ENCODE measurements at places on chromosomes 16 and 17.

GRCh38 chr17:8162997-8163977, 539 bp upstream of the VAMP2 start:
- no peak for DNase-seq

DNA sequence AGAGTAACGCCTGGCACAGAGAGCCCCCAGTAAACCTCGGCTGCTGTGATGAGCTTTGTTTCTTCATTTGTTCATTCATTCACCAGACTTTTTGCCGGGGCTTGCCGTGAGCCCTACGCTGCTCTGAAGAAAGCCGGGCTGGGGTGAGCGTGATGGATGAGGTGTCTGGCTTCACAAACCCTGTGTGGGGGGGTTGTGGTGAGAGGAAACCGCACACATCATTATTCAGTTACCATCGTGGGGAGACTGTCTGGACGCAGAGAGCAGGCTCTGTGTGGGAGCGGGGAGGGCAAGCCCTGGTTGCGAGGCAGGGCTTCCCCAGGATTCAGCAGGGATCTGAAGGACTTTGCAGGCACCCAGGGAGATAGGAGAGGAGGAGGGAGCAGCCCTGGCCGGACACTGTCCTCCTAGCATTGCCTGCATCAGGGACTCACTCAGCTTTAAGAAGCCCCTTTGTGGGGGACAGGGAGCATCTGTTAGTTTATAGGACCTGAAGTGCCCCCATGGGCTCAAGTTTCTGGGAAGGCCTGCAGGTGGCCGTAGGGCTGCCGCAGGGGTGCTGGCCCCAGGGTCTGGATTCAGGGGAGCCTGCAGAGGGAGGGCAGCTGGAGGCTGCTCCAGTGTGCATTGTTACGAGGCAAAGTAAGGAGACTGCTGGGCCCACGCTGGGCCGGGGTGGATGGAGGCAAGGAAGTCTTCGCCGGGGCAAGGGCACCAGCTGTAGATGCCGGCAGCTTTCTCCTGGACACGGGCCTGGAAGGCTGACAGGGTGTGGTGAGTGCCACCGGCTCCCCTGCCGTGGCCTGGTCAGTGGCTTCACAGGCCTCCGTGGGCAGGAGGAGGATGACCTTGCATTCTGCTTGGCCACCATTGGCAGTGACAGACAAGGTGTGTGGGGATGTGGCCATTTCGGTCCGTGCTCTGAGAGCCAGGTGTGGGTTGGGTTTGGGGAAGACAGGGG, 334.5 kb downstream of the SEC14L1 start:
- DNase-seq: peak; percentile 64

GRCh38 chr17:81734405-81735263, 22.6 kb downstream of the SLC25A10 start:
- DNase-seq: no peak

GRCh38 chr17:75289832-75290337, 652 bp upstream of the SLC25A19 start:
- no peak for DNase-seq

DNA sequence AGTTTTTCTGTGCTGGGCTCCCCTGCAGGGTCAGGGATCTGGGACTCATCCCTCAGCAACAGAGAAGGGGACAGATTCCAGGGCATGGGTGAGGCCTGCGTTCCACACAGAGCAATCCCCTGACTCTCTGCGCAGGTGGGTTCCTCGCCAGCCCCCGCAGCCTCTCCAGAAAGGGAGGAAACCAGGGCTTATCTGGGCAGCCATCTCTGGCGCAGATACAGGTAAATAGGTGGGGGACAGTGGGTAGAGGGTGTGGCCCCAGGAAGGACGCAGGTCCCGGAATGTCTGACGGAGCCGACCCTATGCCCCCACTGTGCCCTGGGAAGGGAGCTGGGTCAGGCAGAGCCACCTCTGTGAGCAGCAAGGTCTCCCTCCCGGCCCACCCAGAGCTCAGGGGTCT, 23.2 kb downstream of the PIEZO1 start:
- no peak for DNase-seq

- no peak for DNase-seq
Observed at GRCh38 chr16:50519602-50520001, 28.6 kb upstream of the NKD1 start.

DNA sequence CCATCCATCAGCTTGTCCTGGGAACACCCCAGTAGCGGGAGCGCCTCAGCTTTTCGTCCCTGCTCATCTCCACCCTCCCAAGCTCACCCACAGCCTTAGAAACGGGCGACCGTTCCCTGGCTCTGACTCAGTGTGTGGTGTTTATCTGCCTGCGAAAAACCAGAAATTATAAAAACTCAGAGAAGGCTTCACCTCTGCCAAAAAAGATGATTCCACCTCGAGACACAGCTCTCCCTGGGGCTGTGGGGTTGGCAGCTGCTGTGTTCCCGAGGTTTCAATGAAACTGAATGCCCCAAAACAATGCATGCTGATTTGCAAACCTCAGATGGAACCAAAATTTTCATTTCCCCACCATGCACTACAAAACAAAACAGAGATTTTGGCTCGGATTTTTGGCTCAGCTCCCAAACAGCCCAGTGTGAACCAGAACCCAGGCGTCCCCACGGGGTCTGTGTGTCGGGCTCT, 62.4 kb upstream of the MED9 start:
- no peak for DNase-seq

- DNase-seq: no peak
Observed at GRCh38 chr17:65727246-65727645, 165.8 kb upstream of the AXIN2 start.

DNA sequence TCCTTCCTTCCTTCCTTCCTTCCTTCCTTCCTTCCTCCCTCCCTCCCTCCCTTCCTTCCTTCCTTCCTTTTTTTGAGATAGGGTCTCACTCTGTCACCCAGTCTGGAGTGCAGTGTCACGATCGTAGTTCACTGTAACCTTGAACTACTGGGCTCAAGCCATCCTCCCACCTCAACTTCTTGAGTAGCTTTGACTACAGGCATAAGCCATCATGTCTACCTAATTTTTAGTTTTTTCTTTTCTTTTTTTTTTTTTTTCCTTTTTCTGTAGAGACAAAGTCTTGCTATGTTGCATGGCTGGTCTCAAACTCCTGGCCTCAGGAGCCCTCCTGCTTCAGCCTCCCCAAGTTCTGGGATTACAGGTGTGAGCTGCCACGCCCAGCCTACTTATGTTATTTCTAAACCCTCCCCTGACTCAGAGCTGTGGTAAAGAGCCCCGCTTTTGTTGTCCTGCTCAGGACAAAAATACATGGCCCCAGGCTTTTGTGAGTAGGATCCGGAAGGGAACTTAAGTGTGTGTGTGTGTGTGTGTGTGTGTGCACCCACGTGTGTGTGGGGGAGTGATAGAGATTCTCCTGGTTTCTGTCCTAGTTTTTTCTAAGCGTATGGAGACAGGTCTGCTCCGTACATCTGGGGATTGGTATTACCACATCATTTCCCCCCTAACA, 67.1 kb downstream of the PRKCB start:
- no peak for DNase-seq

DNA sequence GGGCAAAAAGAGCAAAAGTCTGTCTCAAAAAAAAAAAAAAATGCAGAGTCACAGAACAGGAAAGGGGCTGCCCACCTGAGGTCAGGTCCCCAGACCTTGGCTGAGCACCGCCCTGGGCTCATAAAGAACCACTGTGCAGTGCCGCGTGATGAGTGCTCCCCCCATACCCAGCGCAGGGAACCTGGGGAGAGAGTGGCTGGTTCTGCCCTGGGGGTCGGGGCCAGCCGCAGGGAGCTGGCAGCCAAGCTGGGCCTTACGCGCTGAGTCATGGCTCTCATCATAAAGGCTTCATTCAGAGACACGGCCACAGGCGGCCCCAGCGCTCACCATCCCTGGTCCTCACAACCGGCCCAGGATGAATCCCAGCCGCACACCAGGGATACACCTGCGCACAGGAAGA, 80.7 kb downstream of the RAB11FIP4 start:
- no peak for DNase-seq

GRCh38 chr17:28173801-28174200, 131.3 kb downstream of the NLK start:
- DNase-seq: no peak

DNA sequence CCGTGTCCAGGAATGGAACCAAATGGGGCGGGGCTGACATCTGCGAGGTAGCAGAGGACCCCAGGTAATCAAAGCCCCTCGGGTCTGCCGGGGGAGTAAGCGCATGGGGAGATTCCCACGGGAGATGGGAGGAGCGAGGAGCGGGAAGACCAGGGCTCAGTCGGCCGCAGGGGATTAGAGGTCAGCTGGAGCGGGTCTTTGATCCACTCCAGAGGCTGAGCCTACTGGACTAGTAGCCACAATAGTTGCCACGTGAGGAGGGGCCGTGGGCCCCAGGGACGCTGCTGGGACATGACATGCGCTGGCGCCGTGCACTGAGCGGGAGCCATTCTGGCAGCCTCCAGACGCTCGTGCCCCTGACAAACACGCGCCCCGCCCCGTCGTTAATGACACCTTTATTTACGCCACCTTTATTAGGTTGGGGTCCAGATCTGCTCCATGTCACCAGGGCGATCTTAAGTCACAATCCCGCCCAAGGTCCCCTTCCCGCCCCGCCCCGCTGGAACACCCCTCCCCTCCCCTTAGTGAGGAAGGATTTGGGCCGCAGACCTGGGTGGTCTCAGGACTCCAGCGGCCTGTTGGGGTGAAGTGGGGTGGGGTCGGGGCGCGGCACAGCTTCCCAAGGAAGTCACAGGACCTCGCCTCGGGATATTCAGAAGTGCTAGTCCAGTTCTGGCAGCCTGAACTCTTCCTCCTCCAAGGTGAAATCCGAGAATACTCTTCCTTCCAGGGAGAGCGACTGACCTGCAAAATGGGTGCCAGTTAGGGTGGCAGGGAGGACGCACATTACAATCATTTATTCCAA, 15.0 kb downstream of the PPY start:
- no peak for DNase-seq

DNA sequence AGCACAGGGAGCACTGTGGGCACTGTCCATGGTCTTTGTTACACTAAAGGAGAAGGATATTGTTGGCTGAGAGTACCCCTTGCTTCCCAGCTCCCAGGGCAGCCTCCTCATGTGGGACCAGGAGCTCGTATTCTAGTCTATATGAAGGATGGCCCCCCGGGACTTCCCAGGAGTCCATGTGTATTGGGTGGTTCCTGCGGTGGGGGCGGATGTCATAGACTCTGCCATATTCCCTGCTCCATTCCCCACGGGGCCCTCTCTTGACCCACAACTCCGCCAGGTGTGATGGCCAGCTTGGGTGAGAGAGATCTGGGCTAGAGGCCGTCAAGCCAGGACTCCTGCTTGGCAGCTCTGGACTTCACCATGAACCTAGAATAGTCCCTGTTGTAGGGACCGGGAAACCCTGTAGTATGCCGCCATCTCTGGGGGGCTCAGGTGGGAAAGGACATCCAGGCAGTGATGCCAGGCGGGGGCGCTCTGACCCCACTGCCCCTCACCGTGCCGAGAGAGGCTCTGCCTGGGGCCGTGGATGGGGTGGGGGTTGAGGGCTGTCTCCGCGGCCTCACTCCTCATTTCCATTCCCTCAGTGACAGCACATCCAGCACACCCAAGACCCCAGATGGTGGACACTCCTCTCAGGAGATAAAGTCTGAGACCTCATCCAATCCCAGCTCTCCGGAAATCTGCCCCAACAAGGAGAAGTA, 37.8 kb downstream of the OR1D5 start:
- no peak for DNase-seq

DNA sequence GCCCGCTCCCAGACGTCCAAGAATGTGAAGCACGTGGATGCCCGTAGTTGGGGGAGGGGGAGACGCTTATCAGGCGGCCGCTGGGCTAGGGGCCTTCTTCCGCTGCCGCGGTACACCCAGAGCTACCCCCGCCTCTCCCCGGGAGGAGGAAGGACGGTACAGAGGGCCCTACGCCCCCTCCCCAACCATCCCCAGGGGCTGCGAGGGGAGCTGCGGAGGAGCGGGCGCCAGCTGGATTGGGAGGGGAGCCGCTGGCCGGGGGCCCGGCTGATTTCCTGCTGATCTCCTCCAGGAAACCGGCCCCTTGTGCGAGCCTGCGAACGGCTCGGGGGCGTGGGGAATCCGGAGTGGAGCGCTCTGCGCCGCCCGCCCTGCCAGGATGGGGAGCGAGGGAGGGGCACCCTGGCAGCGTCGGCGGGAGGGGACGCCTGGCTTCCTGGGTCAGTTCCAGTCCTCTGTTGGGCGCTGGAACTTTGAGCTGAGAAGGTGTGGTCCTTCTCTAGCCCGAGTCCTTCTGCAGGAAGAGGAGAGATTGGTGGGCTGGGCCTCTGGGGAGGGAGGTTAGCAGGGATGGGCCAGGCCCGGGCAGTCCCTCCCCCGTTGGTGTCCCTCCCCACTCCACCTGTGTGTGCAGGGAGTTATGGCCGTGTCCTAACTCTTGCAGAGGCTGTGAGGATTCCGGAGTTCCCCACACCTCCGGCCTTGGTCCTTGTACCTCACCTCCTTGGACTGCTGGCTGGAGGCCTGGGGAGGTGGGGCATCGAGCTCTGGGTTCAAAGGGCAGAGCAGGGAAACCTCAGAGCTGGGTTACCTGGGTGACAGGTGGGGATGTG, 19.2 kb downstream of the GJD3 start:
- DNase-seq: no peak

GRCh38 chr17:73250851-73251640, 10.6 kb downstream of the CPSF4L start:
- DNase-seq: no peak

DNA sequence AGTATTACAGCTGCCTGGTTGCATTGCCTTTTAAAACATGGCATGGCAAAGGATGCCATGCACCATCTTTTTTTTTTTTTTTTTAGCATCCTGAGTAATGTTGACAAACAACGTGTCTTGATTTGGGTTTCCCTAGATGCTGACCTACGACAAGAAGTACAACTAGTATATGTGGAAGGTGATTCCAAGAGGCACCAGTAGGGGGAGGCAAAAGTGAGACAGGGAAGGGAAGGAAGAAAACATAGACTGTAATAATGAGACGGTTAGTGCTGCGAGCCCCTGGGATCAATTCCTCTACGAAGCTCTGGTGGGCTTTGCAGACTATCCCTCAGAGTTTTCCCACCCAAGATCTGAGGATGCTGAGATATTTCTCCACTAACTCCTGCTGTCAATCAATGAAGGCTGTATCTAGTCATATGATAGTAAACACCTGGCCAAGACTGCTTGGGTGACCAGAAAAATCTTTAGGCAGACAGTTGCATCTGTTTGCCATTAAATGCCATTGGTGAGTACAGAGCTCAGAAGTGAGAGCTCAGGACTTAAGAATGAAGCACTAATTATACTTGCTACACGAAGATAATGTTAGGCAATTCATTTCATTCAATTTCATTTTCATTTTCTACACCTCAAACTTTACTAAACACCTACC, 458.6 kb upstream of the GOT2 start:
- peak; percentile 13 for DNase-seq

DNA sequence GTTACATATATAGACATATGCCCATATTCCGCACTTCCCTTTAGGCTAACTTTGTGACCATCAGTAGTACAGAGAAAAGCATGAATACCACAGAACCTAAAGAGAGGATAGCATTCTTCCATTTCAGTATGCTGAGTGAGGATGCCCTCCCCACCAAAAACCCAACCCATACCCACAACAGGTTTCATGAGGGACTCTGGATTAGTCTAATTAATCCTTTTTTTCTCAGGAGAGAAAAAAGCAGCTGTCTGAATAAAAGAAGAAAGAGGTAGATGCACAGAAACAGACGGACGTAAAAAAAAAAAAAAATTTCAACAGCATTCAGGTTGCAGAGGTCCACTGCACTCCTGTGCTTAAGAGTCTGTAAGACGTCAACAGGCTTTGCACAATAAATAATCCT, 6.7 kb downstream of the MMD start:
- no peak for DNase-seq
